ENCODE measurements at places on chromosomes 4 and X.

- no peak for DNase-seq
These were observed 51.3 kb downstream of the UGT8 start for GRCh38 chr4:114649908-114650307.

DNA sequence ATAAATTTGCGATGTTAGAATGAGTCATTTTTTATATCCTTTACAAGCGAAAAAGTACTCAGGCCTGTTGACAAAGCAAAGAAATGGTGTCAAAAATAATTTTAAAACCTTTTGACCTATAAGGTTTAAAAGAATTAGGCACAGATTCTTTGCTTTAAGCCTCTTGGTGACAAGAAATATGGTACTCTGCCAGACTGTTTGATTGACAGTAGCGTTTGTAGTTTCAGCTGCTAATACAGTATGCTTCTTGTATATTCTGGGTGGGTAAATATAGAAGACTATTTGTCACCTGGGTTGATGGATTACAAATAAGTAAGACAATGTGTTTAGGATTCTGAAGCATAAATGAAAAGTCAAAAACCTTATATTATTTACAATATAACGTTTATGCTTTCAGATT is 193.1 kb upstream of the PITX2 start:
- no peak for DNase-seq

DNA sequence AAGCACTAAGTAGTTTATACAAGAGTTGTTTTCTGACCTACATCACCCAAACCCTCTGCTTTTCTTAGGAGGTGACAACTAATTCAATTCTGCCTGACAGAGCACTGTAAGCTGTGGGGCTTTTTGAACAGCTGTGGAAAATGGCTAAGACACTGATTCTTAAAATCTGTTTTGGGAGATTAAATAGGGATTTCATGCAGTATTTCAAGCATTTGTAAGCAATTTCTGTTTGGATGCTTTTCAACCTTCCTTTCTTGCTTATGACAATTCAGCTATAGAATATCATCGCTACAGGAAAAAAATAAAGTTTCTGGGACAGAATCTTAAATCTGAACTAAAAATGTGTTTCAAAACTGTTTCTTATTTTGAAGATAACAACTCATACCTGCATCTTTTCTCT is 459.5 kb downstream of the RAPGEF2 start:
- no peak for DNase-seq

GRCh38 chrX:65677954-65678469 is 10.6 kb downstream of the MSN start:
- no peak for DNase-seq

GRCh38 chr4:75705198-75705977 is 19.0 kb upstream of the USO1 start:
- no peak for DNase-seq

- no peak for DNase-seq
These were observed 56.4 kb upstream of the NFKB1 start for GRCh38 chr4:102444752-102445151.
